Fibroblast of skin of abdomen (primary cell): ENCODE measurements at places on chromosomes 11 and 22.

GRCh38 chr11:117281159-117281558 is 10.0 kb upstream of the BACE1-AS start:
- DNase-seq = peak; percentile 99

DNA sequence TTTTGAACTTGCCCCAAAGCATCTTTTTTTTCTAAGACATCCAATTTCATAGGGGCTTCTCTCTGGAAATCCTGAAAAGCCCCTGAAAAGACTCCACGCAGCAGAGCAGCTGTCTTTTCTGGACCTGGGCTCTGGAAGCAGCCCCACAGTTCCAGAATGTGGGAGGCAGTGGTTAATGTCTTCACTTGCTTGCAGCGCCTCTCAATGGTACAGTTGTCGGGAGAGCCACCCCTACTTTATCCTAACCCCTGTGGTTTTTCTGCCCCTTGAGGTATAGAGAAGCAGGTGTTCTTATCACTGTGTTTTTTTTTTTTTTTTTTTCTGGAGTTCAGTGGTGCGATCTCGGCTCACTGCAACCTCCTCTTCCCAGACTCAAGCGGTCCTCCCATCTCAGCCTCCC is 83.4 kb upstream of the SORL1-AS1 start:
- no peak for DNase-seq

DNA sequence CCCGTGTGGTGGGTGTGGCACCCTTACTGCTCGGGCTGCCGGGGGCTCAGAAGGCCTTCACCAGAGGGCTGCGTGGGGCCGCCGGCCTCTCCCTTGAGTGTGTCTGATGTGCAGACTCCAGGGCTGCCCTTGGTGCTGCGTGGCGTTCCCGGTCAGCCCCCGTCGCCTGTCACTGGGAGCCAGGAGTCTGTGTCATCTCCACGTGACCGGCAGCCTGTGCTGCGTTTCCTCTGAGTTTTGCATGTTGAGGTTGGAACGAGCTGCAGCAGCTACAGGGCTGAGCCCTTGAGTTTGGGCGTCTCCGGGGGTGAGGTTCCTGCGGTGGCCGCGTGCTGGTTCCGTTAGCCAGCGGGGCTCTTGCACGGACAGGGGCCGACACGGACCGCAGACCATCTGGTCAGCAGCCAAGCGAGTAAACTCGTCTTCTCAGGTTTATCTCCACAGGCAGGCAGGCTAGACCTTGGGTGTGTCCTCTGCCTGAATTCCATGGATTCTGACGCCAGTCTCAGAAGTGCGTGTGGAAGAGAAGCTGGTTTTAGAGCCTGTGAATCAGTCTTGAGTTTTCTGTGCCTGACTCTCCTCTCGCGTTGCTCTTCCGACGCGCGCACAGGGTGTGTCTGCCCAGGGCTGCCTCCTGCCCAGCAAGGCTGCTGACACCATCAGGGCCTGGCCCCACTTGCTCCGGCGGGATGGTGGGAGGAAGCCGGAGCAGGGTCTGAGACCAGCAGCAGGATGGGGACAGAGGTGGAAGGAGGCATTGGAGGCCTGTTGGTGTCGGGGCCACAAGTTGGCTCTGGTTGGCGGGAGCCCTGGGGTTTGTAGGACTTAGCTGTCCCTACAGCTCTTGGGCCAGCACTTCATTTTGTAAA is 10.5 kb downstream of the PTDSS2 start:
- no peak for DNase-seq

DNA sequence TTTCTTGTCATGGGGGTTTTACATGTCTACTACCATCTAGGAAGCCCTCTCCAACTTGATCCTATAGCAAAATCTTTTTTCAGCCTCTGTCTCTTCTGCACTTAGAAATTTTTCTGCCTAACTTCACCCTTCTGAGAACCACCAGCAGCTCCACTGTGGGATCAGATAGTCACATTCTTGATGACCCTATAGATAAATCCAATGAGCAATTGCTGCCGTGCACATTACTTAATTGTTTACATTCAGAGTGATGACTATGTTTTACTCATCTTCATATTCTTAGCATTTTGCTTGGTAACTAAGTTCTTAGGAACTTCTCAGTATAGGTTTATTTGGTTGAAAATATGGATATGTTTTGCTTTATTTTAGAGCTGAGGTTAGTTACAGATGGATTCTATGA is 12.4 kb upstream of the ETS1 start:
- DNase-seq = peak; percentile 55

- peak; percentile 91 for DNase-seq
These were observed 186.4 kb downstream of the BLID start for GRCh38 chr11:121929581-121929980.

GRCh38 chr11:1522081-1522424 is 35.5 kb upstream of the MOB2 start:
- no peak for DNase-seq

DNA sequence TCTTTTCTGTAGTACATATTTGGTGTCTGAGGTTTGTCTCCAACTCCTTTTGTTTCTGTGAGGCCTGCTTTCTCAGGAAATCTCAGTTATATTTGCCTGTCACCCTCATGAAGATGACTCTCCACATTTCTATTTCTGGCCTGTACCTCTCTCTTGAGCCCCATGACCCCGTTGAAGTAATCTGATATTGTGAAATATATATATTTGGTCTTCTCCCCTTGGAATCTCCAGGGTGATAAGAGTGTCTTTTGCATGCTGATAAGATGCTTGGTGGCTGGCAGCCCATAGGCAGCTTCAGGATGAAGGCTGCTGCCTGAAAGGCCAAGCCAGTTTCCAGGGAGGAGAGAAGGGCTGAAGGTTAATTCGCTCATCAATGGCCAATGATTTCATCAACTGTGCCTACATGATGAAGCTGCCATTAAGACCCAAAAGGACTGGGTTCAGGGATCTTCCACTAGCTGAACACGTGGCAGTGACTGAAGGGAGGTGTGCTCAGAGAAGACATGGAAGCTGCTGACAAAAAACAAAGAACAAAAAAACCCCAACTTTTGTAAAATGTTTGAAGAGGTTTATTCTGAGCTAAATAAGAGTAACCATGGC is 67.4 kb downstream of the MICAL2 start:
- DNase-seq = no peak

DNA sequence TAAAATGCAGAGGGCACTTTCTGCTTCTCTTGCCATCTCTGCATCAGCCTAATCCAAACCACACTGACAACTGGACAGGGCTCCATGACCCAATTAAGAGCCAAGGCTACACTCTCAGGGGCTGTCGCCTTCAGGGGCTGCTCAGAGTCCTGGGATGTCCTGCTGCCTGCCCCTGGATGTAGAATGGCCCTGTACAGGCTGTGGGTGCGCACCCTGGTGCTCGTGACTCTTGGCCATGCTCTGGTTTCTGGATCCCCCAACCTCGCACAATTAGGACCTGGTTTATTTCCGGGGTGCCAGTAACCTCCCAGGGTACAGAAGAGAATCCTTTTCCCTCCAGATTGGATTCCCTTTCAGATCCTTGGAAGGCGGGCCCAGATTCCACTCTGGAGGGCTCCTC is 11.3 kb downstream of the IFT27 start:
- DNase-seq = no peak

DNA sequence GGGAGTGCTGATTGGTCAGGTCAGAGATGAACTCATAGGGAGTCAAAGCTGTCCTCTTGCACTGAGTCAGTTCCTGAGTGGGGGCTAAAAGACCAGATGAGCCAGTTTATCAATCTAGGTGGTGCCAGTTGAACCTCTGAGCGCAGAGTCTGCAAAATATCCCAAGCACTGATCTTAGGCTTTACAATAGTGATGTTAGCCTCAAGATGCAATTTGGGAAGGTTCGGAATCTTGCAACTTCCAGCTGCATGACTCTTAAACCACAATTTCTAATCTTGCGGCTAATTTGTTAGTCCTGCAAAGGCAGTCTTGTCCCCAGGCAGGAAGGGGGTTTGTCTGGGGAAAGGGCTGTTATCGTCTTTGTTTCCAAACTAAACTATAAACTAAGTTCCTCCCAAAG is 92.3 kb upstream of the PARVA start:
- peak; percentile 99 for DNase-seq

DNA sequence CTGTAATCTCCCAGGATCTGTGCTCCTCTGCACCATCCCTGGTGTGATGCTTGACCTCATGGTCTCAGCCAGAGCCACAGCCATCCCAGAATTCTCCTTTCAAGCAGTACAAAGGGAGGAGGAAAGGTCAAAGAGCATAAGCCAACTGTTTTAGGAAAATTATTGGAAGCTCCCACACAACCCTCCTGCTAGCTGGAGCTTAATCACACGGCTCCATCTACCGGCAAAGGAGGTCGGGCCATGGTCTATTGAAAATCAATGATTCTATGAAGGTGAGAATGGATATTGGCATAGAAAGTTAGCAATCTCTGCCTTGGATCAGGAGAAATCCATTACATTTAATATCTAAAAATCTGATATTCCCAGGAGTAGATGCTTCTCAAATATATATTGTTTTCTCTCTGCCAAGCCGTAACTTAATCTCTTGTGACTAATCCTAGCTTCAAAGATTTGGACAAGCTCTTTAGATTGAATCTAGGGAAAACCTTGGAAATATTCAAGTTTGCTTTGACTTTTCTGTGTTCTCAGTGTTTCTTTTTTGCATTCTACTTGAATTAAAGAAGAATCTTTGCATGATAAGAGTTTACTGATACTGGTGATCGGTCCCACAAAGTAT is 259.6 kb downstream of the NTM start:
- no peak for DNase-seq

DNA sequence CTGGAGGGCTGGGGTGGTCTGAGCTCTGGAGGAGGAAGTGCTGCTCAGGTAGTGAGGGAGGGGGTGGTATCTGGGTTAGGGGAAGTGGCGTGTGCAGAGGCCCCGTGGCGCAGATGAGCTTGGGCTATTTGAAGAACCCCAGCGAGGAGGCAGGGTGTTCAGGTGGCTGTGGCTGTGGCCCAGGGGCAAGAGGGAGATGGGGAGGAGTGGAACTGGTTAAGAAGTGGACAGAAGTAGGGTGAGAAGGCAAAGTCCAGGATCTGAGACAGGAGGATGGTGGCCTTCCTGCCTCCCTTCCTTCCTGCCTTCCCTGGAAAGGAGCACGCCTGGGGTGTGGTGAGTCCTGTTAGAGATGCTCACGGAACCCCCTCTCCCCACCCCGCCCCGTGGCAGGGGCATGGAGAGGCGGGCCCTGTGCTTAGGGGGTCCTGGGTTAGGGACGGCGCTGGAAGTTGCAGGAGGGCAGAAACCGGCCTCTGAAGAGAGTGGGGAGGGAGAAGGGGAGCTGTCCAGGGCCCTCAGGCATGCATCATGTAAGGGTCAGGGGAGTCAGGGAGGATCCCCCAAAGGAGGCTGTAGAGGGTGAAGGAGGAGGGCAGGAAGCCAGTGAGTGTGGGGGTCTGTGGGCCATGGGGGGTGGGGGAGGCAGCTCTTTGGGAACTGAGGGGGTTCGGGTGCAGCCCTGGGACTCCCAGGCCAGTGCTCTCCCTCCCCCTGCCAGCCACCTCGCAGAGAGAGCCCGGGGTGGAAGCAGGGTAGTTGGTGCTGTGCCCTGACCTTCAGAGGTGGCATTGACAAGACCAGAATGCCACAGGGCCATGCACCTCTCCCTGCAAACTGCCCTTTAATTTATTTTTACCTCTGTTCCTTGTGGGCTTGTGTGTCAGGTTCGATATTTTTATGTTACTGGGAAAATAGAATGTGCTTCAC is 63.7 kb upstream of the PARVG start:
- no peak for DNase-seq

GRCh38 chr22:49199224-49199623 is 628.4 kb downstream of the BRD1 start:
- DNase-seq = no peak

GRCh38 chr22:26838471-26838825 is 181.1 kb downstream of the MIAT start:
- DNase-seq = no peak

DNA sequence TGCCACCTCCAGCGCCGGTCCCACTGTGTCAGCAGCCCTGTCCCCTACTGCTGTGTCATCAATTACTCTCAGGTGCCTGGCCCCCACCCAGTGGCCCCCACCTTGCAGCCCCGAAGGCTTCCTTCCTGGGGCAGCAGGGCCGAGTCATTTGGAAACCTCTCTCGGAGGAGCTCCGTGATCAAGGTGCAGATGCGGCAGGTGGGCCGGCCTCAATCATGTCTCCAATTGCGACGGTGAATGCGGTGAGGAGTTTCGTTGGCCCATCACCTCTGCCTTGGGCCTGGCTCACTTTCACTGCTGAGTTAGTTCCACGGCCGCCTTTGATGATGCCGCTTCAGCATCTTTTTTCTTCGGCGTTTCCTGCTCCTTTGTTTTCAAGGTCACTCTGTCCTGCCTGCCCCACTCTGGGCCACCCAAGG is 11.3 kb upstream of the CXCR5 start:
- DNase-seq = no peak

DNA sequence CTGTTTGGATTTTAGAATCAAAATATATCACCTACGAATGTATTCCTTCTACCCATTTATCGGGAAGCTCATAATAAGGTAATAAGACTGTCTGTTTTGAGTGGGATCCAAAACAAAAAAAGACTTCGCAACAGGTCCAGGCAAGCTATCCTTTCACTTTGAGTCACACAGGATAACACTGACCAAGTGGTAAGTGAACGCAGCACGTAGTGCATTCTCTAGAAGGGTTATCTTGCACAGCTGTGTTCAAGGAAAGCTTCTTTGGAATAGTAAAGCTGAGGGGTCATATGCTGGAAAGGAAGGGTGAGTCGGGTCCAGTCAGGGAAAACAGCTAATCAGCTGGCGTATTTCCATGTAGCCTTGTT is 22.3 kb upstream of the NRGN start:
- DNase-seq = no peak

DNA sequence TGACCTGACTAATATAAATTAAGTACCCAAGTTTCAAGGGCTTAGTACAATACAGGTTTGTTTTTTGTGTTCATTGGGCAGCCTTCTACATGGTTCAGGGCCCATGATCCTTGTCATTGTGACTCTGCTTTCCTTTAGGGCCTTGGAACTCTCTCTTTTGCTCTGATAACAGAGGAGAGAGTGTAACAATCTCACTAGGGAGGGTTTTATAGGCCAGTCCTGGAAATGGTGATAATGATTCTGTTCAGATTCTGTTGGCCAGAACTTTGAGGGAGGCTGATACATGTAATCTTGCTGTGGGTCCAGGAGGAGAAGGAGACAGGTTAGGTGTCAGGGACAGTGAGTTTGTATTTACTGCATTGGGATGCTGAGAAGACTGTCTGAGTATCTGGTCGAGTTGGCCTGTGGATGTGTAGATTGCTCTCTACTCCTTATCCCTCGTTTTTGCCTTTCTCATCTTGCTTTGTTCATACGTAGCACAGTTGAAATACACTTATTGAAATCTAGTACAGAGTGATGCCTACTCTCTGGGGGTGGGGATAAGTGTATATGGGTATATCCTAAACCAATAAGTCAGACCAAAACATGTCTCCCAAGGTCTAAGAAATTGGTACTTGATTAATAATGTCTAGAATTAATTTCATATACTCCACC is 37.5 kb upstream of the HEPHL1 start:
- no peak for DNase-seq

GRCh38 chr11:20483931-20484330 is 96.4 kb downstream of the PRMT3 start:
- peak; percentile 1 for DNase-seq

GRCh38 chr11:86150847-86151173 is 81.9 kb upstream of the PICALM start:
- peak; percentile 18 for DNase-seq

DNA sequence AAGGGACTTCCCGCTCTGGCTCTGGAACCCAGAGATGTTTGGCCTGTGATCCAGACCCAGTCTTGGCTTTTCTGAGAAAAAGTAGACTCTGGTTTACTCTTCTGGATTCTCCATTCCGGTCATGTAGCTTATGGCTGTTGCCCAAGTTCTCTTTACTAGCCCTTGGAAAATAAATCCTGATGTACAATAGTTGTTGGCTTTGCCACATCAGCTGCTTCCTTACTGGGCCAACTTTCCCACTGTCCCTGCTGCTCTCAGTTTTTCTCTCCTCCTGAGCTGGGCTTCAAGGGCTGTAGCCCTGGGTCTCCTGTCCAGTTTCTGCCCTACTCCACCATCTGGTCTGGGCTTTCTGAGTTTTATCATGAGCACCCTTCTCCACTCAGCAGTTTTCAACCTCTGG is 12.5 kb downstream of the PATZ1 start:
- no peak for DNase-seq
